Common myeloid progenitor, CD34-positive (primary cell): ENCODE measurements at places on chromosomes 4 and X.

DNA sequence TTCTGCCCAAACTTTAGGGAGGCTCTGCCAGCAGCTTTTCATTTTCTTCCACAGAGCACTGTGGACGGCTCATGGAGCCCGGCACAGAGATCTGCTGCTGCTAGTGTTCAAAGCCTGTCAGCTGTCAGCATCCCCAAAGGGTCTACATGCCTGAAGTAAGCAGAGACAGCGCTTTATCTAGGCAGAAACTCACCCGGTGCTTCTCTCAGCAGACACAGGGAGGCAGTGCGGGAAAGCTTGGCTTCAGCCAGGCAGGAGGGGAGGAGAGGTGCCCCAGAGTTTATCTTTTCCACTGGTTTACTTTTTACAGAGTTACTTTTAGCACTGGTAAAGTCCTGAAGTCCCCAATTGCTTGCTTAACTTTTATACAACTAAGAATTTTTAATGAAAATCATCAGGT is 339.3 kb downstream of the NKX6-1 start:
- H3K27me3 ChIP-seq = peaks cover 6% of the 10 kb centered on the region
- H3K27ac ChIP-seq = no peak overlapping the region
- H3K36me3 ChIP-seq = no peaks in the 10 kb centered on the region
- no peaks in the 10 kb centered on the region for H3K4me1 ChIP-seq

GRCh38 chr4:107247738-107248137 is 211.6 kb upstream of the DKK2 start:
- no peaks in the 10 kb centered on the region for H3K27me3 ChIP-seq
- no peaks in the 10 kb centered on the region for H3K36me3 ChIP-seq
- no peak for DNase-seq
- H3K4me1 ChIP-seq = no peaks in the 10 kb centered on the region
- no peak overlapping the region for H3K4me3 ChIP-seq

- H3K27me3 ChIP-seq = no peaks in the 10 kb centered on the region
- no peak overlapping the region for H3K27ac ChIP-seq
- no peak for DNase-seq
- H3K4me1 ChIP-seq = no peaks in the 10 kb centered on the region
Measured at GRCh38 chr4:20787940-20788665, 87.8 kb downstream of the PACRGL start.

DNA sequence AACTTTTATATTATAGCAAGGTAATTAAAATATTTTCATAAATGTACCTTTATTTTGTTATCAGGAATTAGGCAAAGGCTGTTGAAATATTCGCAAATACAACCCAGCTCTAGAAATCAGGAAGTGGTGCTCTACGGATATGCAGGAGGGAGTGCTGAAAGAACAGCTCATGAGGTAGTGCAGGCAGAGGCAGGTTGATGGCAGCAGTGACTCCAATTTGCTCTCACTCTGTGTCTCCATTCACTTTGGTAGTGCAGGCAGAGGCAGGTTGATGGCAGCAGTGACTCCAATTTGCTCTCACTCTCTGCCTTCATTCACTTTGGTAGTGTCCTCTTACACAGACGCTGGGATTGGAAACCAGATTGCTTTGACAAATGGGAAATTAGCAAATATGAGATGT is 277.9 kb downstream of the TRIML1 start:
- H3K4me1 ChIP-seq = no peaks in the 10 kb centered on the region
- DNase-seq = no peak

GRCh38 chr4:149065753-149066152 is 623.5 kb upstream of the NR3C2 start:
- H3K4me3 ChIP-seq = no peak overlapping the region
- H3K27me3 ChIP-seq = no peaks in the 10 kb centered on the region
- no peak overlapping the region for H3K27ac ChIP-seq
- no peaks in the 10 kb centered on the region for H3K4me1 ChIP-seq

- H3K27ac ChIP-seq = no peak overlapping the region
- DNase-seq = peak; percentile 65
- H3K4me3 ChIP-seq = no peak overlapping the region
- H3K27me3 ChIP-seq = no peaks in the 10 kb centered on the region
- H3K36me3 ChIP-seq = no peaks in the 10 kb centered on the region
- H3K4me1 ChIP-seq = no peaks in the 10 kb centered on the region
Measured at GRCh38 chrX:74383611-74384010, 37.7 kb upstream of the SLC16A2 start.

DNA sequence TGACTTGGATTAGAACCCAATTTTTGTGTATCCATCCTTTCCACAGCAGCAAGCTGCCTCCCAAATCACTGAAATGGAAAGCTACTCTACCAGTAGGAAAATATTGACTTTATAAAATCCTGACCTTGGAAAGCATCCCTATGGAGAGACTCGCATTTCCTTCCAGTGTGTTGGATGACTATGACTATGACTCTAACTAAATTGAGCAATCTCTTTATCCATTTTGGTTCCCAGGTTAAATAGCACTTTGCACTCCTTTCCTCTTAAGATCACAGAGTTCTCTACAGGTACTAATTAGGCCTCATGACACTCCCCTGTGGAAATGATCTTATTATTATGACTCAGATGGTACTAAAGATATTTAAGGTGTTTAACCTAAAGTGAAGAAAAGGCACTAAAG is 431.8 kb downstream of the PPARGC1A start:
- no peaks in the 10 kb centered on the region for H3K27me3 ChIP-seq
- H3K4me1 ChIP-seq = no peaks in the 10 kb centered on the region
- H3K4me3 ChIP-seq = no peak overlapping the region
- H3K27ac ChIP-seq = no peak overlapping the region
- H3K36me3 ChIP-seq = no peaks in the 10 kb centered on the region

DNA sequence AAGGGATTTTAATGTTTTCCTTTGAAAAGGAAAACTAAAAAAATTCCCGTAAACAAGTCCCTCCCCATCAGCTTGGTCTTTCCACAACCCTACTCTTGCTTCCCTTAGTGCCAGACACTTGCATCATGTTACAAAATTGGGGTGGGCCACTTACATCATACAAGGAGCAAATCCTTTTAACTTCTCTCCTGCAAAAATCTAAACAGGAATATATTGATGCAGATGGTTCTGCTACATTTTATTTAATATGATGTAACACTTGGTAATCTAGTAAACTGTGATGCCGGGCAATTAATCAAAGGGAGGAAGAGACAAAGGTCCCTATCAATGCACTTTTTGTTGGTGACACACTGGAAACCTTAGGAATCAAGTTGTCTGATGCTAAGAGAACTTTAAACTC is 125.3 kb downstream of the UBE2K start:
- H3K27ac ChIP-seq = no peak overlapping the region
- no peak for DNase-seq
- H3K36me3 ChIP-seq = peaks cover 21% of the 10 kb centered on the region
- peaks cover 10% of the 10 kb centered on the region for H3K4me1 ChIP-seq

GRCh38 chrX:14712096-14712495 is 160.8 kb downstream of the FANCB start:
- H3K27me3 ChIP-seq = no peaks in the 10 kb centered on the region
- H3K27ac ChIP-seq = no peak overlapping the region
- no peak for DNase-seq
- H3K4me3 ChIP-seq = no peak overlapping the region

DNA sequence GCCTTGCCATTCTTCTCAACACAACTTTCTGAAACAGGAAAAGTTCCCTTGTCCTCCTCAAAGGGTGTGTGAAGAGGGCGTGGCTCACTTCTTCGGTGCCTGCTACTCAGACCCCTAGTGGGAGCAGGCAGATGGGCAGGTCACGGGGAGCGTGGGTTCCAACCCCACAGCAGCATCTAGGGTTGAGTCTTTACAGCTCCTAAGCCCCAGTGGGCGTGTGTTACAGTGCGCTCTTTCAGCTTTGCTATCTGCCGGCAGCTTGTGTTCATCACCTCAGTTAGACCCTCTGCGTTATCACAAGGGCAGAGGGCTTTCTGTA is 57.5 kb upstream of the KLF3 start:
- no peak overlapping the region for H3K27ac ChIP-seq
- no peaks in the 10 kb centered on the region for H3K27me3 ChIP-seq
- no peaks in the 10 kb centered on the region for H3K36me3 ChIP-seq
- H3K4me3 ChIP-seq = no peak overlapping the region
- peak; percentile 73 for DNase-seq

GRCh38 chr4:157582141-157582540 is 361.6 kb downstream of the GRIA2 start:
- no peaks in the 10 kb centered on the region for H3K27me3 ChIP-seq
- DNase-seq = no peak
- H3K4me3 ChIP-seq = no peak overlapping the region
- H3K4me1 ChIP-seq = no peaks in the 10 kb centered on the region

DNA sequence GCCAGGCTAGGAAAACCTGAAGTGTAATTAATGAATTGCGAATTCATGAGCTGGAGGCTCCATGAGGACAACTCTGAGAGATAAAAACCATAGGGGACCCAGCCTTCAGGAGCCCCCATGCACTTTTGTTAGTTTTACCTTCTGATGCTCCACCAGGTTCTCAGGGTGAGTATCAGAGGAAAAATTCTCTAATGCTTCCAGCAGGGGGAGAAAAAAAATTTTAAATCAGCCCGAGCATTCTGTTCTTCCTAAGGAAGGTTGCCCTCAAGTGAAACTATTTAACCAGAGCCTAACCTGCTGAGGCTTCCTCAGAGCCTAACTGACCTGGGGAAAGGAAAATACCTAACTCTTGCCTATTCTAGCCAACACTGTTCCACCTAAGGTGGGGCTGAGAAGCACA is 552.6 kb downstream of the PPARGC1A start:
- no peaks in the 10 kb centered on the region for H3K27me3 ChIP-seq
- H3K27ac ChIP-seq = no peak overlapping the region
- no peak for DNase-seq
- H3K4me3 ChIP-seq = no peak overlapping the region
- H3K4me1 ChIP-seq = peaks cover 30% of the 10 kb centered on the region

DNA sequence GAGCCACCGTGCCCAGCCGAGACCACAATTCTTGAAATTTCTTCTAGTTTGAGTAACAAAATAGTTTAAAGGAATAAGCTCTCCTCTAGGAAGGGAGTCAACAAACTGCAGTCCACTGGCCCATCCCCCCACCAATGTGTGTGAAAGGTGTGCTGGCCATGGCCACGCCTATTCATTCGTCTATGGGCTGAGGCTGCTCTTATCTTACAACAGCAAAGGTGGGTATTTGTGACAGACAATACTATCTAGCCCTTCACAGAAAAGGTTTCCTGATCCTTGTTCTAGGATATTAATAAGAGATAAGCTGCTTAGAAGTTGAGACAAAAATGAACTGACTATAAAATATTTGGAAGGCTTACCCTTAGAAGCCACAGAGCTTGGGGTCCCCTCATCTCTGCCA is 41.2 kb downstream of the BEND2 start:
- no peaks in the 10 kb centered on the region for H3K27me3 ChIP-seq
- no peak for DNase-seq
- H3K27ac ChIP-seq = no peak overlapping the region
- H3K4me1 ChIP-seq = no peaks in the 10 kb centered on the region

- H3K27ac ChIP-seq = peak within 1 kb of the TSS; percentile 54
- peaks cover 21% of the 10 kb centered on the region for H3K4me1 ChIP-seq
- H3K36me3 ChIP-seq = no peaks in the 10 kb centered on the region
- H3K4me3 ChIP-seq = peak within 1 kb of the TSS; percentile 74
Measured at GRCh38 chrX:13688958-13689740, at the start of gene RAB9A. Gene RAB9A, plus strand, starts transcription at chrX:13689128. Its CDS starts 19,619 bp downstream, at chrX:13708747.

GRCh38 chrX:83145876-83146275 is 362.2 kb upstream of the POU3F4 start:
- H3K36me3 ChIP-seq = no peaks in the 10 kb centered on the region
- DNase-seq = no peak
- no peaks in the 10 kb centered on the region for H3K4me1 ChIP-seq
- no peak overlapping the region for H3K4me3 ChIP-seq
- no peak overlapping the region for H3K27ac ChIP-seq
- H3K27me3 ChIP-seq = no peaks in the 10 kb centered on the region

DNA sequence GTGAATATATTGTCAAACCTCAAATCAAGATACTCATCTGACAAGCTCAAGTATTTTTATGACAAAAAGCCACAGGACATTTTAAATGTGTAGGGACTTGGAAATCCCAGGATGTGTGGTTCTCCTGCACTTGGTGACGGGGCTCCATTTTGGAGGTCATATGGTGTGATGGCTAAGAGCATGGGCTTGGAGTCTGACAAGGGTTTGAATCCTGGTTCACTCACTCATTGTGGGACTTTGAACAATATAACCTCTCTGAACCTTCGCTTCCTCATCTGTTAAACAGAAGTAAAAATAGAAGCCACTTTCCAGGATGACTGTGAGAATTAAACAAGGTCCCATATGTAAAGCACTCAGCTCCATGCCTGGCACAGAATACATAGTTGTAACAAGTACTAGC is 99.6 kb downstream of the SMIM20 start:
- H3K4me1 ChIP-seq = no peaks in the 10 kb centered on the region
- DNase-seq = no peak
- H3K27me3 ChIP-seq = no peaks in the 10 kb centered on the region

DNA sequence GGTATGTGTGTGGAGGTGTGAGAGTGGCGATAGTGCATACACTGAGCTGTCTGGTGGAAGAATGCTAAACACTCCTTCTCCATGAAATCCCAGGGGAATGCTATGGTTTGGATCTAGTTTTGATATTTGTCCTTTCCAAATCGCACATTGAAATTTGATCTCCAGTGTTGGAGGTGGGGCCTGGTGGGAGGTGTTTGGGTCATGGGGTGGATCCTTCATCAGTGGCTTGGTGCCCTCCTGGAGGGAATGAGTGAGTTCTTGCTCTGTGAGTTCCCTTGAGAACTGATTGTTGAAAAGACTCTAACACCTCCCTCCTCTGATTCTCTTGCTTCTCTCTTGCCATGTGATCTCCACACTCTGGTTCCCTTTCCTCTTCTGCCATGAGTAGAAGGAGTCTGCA is 114.1 kb upstream of the HHIP start:
- DNase-seq = no peak
- no peak overlapping the region for H3K27ac ChIP-seq
- H3K4me1 ChIP-seq = no peaks in the 10 kb centered on the region
- H3K4me3 ChIP-seq = no peak overlapping the region
- H3K36me3 ChIP-seq = no peaks in the 10 kb centered on the region

- H3K36me3 ChIP-seq = no peaks in the 10 kb centered on the region
- DNase-seq = no peak
- no peak overlapping the region for H3K27ac ChIP-seq
- no peaks in the 10 kb centered on the region for H3K27me3 ChIP-seq
- peaks cover 63% of the 10 kb centered on the region for H3K4me1 ChIP-seq
Measured at GRCh38 chrX:149516604-149517003, 11.5 kb upstream of the IDS start.

GRCh38 chr4:37985730-37986275 is 25.6 kb downstream of the PTTG2 start:
- H3K36me3 ChIP-seq = no peaks in the 10 kb centered on the region
- peaks cover 27% of the 10 kb centered on the region for H3K4me1 ChIP-seq
- H3K27me3 ChIP-seq = no peaks in the 10 kb centered on the region
- no peak overlapping the region for H3K27ac ChIP-seq

- no peak for DNase-seq
- H3K27me3 ChIP-seq = no peaks in the 10 kb centered on the region
- H3K4me1 ChIP-seq = no peaks in the 10 kb centered on the region
- H3K36me3 ChIP-seq = no peaks in the 10 kb centered on the region
- H3K4me3 ChIP-seq = no peak overlapping the region
- no peak overlapping the region for H3K27ac ChIP-seq
Measured at GRCh38 chr4:58808817-58809216, 1698.6 kb upstream of the IGFBP7 start.

DNA sequence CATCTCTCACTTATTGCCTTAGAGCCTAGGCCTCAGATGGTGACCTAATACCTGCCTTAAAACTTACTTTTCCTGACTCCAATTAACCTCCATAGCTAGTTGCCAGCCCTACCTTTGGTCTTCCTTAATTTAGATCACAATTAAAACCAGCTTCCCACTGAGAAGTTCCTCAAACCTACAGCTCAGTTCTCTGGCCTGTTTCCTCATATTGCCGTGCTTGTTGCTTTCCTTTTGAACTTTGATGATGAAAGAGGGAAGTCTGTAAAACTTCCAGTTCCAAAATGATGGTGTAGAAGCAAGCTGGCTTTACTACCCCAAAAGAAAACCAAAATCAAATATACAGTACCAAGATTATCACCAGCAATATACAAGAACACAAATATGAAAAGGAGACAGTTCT is 28.9 kb upstream of the CAMK2D start:
- H3K36me3 ChIP-seq = no peaks in the 10 kb centered on the region
- no peak overlapping the region for H3K27ac ChIP-seq
- H3K4me3 ChIP-seq = peak overlapping the region; percentile 9
